ENCODE measurements at places on chromosomes 4 and X. TPM values are rescaled to one million over a fixed set of nuclear protein-coding genes. Genes with fewer than 3 reads are reported as not detected.

Gene GPC4
- total RNA-seq, result not detected

GRCh38 chr4:36168127-36168878 is 76.0 kb downstream of the ARAP2 start:
- no peak for DNase-seq

DNA sequence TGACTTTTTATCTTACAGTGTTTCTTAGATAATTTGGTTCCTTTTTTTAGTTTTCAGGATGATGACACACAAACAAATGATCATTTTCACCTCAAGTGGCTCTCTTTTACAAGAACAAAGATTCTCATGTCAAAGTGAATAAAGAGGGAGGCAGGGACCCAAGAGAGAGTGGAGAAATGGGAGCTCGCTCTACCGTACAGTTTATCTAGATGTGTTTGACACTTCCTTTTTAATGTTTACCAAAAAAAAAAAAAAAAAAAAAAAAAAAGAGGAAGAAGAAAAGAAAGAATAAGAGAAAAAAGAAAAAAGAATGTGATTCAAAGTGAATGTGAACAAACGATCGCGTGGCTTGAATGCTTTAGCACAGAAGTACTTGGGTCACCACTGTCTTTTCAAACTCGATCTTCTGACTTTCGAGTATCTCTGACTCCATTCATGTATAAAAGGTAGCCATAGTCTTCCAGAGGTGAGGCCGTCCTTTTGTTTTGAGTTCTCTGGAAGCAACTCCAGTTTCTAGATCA is 75.6 kb upstream of the GRXCR1 start:
- DNase-seq, result no peak

- no peak for DNase-seq
Measured at GRCh38 chr4:610411-611261, 14.7 kb upstream of the PDE6B start.

DNA sequence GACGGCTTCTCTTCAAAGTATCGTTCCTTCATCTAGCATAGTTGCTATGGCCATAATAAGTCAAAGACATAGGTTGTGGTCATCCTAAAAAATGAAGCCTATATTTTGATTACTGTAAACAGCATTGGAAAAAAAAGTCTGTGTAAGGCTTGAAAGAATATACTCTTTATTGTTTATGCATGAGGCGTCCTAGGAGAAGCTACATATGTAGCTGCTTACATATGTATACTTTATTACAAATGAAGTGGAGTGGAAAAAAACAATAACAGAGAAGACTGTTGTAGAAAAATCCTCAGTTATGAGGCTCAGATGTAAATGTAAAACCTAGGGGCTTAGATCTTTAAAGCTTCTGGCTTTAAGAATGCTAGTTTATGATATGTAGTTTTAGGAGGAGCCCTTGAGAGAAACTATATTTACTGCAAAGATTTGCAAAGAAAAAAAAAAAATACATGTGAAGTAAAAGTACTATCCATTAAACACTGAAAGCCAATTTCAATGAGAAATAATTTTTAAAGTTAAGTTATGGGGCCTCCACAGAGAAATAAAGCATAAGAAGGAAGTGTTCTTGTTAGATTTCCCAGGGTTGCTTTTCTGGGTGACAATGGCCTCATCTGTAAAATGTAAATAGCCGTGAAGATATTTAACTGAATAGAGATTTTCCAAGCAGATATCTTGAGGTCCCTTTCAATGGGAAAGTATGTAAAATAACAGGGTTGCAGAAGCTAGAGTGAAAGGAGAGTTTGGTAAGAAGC is 598.2 kb downstream of the TRIML1 start:
- no peak for DNase-seq

DNA sequence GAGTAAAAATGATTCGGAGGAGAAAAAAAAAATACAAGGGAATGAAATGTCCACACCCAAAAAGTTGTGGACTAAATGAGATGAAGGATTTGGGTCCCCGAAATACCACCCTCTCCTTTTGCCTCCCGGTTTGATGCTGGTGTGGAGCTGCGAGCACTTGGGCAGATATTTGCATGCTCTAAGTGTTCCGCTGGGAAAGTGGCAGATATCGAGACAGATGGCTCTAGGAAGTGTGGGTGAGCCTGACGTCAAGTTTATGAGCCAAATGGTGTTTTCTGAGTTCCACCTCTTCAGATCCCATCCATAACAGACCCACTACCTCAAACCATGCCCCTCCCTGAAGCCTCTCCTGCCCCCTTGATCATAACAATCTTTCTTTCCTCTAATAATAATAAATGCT is 228.6 kb downstream of the QDPR start:
- DNase-seq, result no peak

- DNase-seq, result no peak
Measured at GRCh38 chr4:149398993-149399392, 416.6 kb downstream of the IQCM start.

DNA sequence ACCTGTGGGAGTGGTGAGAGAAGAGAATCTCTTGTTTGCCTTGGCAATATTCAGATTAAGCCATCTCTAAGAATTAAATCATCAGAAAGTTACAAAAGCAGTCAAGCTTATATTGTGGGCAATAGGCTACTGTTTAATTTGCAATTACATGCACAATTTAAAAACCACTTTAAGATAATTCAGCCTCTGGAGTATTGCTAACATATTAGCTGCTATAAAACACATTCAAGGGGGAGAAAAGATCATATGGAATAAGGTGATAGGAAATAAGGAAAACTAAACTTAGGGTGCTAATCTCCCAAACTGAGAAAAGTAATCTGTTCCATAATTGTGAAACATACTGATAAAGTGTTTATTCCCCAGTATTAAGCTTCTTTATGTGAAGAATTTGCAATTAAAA is 103.9 kb downstream of the ARAP2 start:
- no peak for DNase-seq

GRCh38 chrX:26208012-26208411 is 8.0 kb upstream of the MAGEB5 start:
- no peak for DNase-seq

Gene CT47B1
- total RNA-seq, result not detected

- no peak for DNase-seq
Measured at GRCh38 chr4:123671636-123672404, 275.2 kb downstream of the SPRY1 start.

DNA sequence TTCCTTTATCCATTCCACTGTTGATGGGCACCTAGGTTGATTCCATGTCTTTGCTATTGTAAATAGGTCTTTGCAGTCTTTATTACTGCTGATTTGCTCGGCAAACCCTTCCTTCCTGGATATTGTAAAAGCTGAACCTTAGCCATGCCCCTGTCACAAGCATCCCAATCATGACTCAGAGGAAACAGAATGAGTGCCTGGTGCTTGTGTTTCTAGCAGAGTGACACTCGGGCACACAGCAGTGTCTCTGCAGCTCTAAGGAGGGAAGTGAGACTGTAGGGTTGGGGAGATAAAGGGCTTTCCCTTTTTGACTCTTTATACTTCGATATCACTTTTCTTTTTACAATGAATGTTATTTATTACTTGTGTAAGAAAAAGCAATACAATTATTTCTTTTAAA is 83.3 kb downstream of the AKAP4 start:
- DNase-seq, result no peak

Gene CCDC120
- total RNA-seq, result 12.2 TPM

DNA sequence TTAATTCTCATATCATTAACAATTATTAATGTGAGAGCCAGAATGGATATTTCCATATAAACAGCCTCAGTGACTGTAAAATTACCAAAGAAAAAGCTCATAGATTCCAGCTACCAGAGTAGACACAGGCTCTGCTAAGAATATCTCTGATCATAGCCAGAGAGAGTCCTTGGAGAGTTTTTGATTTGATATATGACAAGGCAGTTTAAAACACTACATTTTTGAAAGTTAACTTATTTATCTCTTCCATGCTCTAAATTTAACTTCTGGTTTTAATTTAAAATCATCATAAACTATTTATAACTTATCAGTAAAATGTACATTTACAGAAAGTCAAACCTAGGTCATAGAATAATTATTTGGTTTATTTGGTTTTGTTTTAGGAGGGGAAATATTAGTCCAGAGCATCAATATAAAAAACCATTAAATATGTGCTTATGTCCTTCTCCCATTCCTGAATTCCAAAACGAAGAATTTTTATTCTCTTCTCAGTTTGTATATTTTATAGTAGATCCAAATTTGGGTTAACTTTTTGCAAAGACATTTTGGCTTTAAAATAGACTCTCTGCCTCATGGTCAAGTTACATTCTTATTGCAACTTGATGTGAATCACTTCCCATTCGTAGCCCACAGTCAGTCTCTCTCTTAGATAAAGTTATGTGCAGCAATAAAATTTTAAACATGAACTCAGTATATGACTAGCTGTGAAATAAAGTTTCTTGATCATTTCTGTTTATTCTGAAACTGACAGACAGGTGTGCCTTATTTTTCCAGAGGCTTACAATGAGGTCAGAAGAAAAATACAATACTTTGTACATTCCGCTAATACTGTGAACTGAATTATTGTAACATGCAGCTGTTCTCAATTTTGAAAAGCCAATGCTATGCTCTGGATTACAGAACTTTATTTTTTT is 267.1 kb downstream of the PAPSS1 start:
- DNase-seq, result no peak

- no peak for DNase-seq
Measured at GRCh38 chr4:172787111-172787510, 381.5 kb upstream of the GALNT7 start.

- no peak for DNase-seq
Measured at GRCh38 chr4:165439344-165439743, 60.5 kb downstream of the CPE start.

Gene FAM114A1
- total RNA-seq, result not detected

DNA sequence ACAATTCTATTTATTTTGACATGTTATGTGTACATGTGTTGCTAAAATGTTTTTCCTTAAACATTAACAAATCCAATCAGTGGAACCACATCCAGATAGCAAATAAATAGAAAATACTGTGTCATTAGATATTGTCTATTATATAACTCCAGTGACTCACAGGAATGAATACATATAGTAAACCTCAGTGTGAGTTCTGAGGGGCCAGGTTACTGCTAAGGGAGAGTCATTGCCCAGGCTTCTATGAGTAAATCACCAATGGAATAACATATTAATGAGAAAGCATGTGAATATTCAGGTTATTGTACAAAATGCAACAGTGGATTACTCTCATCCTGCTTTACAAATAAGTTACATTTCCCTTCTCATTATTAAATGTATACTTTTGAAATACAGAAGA is 27.2 kb downstream of the TACR3 start:
- no peak for DNase-seq

GRCh38 chr4:140047017-140047640 is 106.9 kb downstream of the MAML3 start:
- no peak for DNase-seq

Gene CLDN22
- not detected for total RNA-seq

GRCh38 chrX:24266996-24267395 is 46.9 kb downstream of the SUPT20HL2 start:
- DNase-seq, result no peak

GRCh38 chr4:48914311-48914710 is 7.7 kb upstream of the OCIAD2 start:
- no peak for DNase-seq
